Activated CD8-positive, alpha-beta memory T cell treated with anti-CD3 and anti-CD28 coated beads, Interleukin-2, amount 10 ng/mL, durations not matched to agents 7 days and 5 days (primary cell): ENCODE measurements at places on chromosomes 1 and 21.

GRCh38 chr1:33302325-33302724, 18.6 kb downstream of the A3GALT2 start:
- DNase-seq, result peak; percentile 85

DNA sequence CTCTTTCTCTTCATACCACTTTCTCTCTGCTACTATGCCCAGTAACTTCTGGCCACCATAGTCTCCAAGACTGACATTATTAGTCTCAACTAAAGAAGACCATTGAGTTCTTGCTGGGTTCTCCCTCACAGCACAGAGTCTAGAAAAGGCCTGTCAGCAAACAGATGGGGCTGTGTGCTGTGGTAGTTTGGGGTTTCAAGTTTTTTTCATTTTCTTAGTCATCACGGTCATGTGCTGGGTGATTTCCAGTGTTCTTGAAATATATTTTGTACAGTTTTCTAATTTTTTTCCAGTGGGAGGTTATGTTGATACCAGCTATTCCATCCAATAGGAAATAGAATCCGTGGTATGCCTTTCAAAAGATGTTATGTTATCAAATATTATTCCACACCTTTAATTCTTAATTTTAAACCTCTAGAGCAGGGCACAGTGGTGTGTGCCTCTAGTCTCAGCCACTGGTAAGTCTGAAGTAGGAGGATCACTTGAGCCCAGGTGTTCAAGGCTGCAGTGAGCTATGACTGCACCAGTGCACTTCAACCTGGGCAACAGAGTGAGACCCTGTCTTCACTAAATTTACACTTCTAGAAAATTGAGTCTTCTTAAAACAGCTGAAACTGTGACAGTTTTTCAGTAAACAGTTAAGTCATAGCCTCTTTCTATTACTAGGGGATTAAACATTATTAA, 8.3 kb downstream of the CFHR2 start:
- DNase-seq, result no peak

GRCh38 chr1:117001254-117001927, at the start of gene CD101:
CD101 (plus strand) TSS chr1:117001760; CDS start chr1:117001818, 58 bp downstream.
- DNase-seq, result no peak

DNA sequence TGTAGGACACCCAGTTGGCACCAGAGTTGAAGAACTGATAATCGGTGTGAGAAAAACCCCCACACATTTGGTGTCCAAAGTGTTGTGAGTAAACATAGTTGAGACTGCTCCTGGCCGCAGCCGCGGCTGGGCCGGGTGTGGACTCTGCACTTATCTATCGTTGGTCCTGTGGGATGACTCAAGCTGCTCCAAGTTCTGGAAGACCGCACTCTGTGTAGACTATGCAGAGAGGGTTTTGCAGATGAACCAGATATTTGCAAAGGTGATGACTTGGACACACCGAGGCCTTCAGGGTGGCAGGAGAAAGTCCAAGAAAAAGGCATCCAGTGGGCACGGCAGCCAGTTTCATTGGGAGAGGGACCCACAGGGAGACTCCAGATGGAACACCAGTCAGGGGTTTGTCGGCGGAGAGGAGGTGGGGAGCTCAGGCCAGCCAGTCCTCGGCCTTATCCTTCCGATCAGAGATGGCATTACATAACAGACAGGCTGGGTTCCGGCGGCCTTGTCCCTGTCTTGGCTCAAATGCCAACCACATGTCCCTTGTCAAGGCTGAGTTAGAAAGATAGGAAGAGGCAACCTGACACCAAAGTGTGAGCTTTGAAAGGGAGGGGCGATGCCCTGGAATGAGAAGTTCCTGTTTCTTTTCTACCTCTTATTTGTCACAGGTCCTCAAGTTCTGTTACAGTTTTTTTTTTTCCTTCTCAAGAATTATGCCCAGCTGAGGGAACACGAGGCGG, 21.1 kb downstream of the C2CD2 start:
- DNase-seq, result no peak

DNA sequence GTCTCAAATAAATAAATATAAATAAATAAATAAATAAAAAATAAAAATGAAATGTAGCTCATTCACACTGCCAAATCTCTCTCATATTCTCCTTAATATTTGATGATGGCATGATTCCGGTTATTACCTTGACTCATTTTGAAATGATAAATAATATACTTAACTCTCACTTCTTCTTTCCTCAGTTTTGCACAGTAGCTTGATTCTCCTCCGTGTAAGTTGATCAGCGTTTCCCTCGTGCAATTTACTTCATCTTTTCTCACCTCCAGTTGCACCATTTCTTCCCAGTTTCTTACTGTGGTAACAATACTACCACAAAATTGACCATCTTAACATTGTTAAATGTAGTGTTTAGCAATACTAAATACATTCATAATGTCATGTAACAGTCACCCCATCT, 111.6 kb downstream of the RIPK4 start:
- DNase-seq, result no peak

GRCh38 chr1:178028841-178029481, 59.1 kb upstream of the SEC16B start:
- DNase-seq, result no peak

GRCh38 chr1:12059722-12060464, 3.2 kb upstream of the TNFRSF8 start:
- no peak for DNase-seq

DNA sequence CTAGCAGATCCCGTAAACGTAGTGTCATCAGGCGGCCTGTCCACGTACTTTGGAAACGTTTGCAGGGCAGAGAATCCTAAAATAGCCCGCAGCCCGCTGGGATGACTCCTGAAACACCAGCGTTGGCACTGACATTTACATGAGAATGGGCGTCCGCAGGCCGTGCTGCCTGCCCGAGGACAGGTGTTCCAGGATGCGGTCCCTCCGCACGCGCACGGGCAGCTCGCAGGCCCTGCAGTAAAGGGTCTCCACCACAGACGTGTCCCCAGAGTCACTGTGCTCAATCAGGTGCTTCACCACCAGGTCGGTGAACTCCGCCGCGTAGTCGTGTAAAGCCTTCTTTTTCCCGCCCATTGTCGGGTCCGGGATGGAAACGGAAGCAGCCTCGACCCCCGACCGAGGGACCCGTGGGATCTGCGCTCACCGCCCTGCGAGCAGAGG, 5.8 kb upstream of the CCDC27 start:
- no peak for DNase-seq

- no peak for DNase-seq
Observed at GRCh38 chr21:30329203-30329875, 8.2 kb downstream of the KRTAP27-1 start.

DNA sequence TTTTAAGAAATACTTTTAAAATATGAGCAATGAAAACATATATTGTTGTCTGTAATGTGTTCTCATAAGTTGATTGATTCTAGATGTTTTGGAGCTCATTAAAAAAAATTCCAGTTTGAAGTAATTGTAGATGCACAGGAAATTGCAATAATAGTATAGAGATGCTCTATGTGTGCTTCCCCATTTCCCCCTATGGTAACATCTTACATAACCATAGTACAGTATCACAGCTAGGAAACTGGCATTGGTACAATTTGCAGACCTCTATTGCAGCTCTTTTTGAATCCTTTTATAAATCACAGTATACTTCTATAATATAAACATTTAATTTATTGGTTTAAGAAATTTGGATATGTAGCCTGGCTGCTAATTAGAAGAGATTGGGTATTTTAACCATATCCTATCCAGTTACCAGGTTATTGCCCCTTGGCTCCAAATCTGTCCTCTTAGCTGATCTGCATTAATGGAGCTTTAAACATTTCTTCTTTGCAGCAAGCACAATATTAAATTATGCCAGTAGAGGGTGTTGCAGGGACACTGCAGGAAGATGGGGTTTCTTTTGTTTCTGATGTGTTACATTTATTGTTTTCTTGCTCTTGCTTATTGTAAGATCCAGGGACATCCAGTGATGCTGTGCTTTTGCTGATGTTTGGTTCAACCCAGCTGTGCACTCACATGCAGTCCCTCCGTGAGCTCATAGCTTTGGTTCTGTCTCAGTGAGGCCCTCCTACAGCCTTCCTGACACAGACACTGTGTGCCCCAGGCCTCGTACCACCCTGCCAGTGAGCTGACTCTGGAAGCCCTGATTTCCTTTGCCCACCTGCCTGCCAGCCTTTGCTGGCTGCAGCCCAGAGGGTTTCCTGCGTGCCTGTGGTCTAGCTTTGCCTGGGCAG, 103.3 kb downstream of the RABGAP1L start:
- DNase-seq, result no peak

DNA sequence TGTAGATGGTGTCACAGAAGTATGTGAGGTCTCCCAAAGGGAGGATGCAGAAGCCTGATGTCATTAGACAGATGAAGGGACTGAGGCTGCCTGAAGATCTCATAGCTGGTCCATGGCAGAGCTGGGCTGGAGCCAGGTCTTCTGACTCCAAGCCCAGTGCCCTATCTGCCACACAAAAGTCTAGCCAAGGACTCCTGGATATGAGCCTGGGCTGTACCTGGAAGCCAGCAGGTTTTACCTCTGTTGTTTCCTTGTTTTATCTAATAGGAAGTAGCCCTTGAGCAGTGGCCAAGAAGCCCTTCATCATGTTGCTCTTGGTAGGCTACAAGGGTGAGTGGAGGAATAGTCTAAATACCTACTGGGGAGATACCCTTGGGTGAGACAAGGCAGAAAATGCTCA, 74.4 kb upstream of the SLC44A3 start:
- DNase-seq, result no peak

GRCh38 chr1:62159940-62160348, 34.7 kb upstream of the L1TD1 start:
- DNase-seq, result no peak

GRCh38 chr1:125065821-125066180, 3881.0 kb downstream of the SRGAP2C start:
- DNase-seq, result no peak

- no peak for DNase-seq
Observed at GRCh38 chr1:202268032-202268431, 73.7 kb downstream of the UBE2T start.

GRCh38 chr1:52598729-52599128, 3.4 kb upstream of the GPX7 start:
- no peak for DNase-seq

GRCh38 chr1:160607011-160607671, 27.8 kb upstream of the CD84 start:
- peak; percentile 83 for DNase-seq

DNA sequence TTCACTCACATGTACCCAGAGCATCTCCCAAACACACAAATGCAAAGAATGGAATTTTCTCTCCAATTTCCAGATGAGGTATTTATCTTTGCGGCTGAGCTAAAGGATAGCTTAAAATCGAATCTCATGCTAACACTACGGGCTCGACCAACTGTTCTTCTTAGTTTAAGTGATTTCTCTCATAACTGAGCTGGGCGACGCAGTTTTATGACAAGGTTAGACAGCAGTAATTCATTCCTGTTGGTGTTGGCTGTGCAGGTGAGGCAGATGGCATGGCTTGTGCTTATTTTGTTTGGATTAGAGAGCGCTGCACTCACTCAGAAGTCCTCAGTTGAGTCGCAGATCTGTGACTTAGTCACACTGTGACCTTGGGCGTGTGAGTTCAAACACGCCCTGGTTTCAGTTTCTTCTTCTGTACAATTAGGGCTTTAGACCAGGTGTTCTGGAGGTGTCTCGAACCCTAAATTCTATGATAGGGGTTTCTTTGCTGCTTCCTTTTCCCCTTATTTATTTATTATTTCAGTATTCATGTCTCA, 41.5 kb upstream of the MRPS6 start:
- peak; percentile 44 for DNase-seq

- DNase-seq, result no peak
Observed at GRCh38 chr1:46519209-46519608, 29.6 kb downstream of the DMBX1 start.

DNA sequence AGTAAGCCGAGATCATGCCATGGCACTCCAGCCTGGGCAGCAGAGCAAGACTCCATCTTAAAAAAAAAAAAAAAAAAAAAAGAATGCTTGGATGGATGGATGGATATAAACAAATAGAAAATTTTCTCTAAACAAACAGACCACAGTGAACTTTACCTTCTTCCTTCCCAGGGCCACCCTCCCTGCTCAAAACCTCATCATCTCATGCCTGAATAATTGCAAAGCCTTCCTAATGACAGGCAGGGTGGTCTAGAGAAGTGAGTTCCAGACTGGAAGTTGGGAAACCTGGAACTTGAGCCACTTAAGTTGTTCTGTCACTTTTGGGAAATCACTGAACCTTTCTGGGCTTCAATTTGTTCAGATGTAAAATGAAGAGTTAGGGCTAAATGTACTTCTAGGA, 17.6 kb downstream of the ATP2B4 start:
- DNase-seq, result no peak

DNA sequence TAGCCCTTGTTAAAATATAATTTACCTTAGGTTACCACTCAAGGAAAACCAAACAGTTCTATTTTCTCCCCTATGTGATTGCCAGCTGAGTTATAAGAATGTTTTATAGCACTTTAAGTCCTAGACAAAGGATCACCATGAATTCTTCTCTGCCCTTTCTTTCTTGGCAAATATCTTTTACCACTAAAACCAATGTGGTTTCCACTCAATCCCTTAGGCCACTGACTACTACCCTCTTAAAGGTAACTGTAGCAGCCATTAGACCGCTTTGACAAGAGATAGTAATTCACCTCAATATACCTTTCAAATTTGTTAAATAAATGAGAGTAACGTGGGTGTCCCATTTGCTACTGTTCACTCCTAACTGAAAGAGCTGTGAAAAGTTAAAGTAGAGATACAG, 307.9 kb upstream of the PRMT6 start:
- DNase-seq, result no peak

- peak; percentile 77 for DNase-seq
Observed at GRCh38 chr1:6962996-6963911, 178.0 kb downstream of the CAMTA1 start.

DNA sequence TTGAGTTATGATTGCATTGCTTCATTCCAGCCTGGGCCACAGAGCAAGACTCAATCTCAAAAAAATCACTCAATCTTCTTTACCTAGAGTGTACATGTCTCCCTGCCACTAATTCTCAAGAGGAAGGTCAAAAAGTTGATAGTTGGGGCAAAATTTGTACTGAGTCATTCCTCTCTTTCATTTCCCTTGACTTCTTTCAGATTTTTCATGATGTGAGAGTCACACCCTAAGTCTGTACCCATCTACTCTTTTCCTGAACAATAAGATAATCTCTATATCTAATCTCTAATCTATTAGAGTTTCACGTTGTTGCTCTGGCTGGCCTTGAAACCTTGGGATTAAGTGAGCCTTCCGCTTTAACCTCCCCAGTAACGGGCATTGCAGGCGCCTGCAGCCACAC, 1.1 kb upstream of the BRDT start:
- no peak for DNase-seq

GRCh38 chr1:192491804-192492554, 83.6 kb upstream of the RGS1 start:
- DNase-seq, result no peak

DNA sequence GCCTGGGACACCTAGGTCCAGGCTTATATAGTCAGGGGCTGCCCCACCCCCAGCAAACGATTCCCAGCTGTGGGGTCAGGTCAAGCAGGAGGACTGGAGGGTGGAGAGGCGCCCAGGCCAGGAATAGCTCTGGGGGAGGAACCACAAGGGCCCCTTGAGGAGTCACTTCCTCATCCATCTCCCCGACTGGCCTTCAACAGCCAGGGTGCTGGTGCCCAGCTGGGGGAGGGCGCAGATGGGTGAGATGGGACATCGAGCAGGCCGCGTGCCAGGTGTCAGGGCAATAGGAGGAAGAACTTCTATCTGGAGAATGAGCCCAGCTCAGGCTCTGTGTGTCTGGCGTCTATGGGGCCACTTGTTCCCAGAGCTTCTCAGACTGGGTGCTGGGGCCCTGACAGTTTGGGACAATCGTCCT, 208 bp upstream of the MYBPH start:
- no peak for DNase-seq
